ENCODE measurements at places on chromosomes 2 and 18.

GRCh38 chr18:11147371-11147951 is 1.9 kb downstream of the PIEZO2 start:
- no peak for DNase-seq

- DNase-seq: peak; percentile 90
Observed at GRCh38 chr18:63887424-63887823, at the start of gene SERPINB2. Gene SERPINB2, plus strand, starts transcription at chr18:63887705. Its CDS starts 3,740 bp downstream, at chr18:63891445.

- no peak for DNase-seq
Observed at GRCh38 chr18:48363175-48363574, 46.0 kb downstream of the ZBTB7C start.

DNA sequence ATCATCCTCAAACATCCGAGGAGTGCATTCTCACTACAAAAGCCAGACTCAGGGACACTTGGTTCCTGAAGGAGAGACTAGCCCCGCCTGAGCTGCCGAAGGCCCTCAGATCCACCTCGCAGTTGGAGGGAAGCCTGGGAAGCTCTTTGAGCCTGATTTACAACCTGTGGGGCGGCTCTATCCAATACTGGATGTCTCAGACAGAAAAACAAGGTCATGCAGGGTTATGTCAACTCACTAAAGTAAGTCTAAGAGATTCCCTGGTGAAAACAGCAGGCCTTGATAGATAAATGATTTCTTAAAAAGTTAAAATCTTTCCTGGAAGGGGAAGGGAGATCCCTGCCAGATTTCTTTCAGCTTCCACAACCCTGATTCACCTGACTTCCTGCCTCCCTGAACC is 284.3 kb downstream of the CYP26B1 start:
- no peak for DNase-seq

DNA sequence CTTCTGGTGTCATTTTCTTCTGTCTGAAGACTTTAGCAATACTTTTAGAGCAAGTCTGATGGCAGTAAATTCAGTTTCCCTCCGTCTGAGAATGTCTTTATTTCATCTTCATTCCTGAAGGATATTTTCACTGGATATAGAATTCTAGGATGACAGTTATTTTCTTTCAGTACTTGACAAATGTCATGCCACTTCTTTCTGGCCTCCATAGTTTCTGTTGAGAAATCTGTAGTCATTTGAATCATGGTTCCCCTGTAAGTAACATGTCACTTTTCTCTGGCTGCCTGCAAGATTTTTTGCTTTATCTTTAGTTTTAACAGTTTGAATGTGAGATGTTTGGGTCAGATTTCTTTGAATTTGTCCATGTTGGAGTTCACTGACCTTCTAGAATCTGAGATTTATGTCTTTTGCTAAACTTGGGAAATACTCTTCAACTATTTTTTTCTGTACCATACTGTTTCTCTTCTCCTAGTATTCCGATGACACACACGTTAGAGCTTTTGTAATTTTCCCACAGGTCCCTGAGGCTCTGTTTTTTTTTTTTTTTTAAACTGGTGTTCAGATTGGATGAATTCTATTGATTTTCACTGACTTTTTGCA is 30.2 kb downstream of the RMND5A start:
- no peak for DNase-seq

- no peak for DNase-seq
Observed at GRCh38 chr18:31482051-31482450, 15.9 kb upstream of the DSG2 start.

- peak; percentile 43 for DNase-seq
Observed at GRCh38 chr2:96773922-96774321, 13.2 kb downstream of the CNNM4 start.

DNA sequence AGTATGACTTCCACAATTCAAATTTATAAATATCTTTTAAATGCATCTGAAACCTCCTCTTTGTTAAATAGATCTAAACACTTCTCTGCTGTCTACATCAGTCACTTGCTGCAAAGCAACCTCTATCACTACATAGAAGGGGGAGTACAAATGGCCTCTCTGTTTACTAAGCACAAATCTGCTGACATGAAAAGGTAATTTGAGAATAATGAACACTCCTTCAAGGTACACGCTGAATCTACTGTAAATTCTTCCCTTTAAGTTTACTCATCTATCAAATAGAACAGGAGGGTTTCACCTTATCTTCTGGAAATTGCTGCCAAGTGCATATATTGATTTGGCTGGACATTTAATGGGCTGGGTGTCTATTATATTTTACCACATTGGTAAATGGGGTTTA is 879.6 kb downstream of the SUCLG1 start:
- no peak for DNase-seq

DNA sequence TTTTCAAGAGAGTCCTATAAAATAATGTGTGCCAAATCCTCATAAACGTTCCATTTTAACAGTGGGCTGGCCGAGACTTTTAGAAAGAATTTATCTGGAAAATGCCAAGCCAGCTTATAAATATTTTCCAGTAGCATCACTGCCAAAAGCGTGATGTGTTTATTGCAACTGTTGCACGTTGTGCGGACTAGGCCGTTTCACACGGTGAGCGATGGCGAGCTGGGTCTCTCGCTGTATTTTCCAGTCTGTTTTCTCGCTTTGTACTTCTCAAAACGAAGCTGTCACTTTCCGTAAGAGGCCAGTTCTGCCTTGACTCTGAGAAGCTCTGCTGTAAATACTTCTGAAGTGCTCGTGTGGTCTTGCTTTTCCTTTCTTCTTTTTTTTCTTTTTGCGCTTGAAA is 65.0 kb upstream of the ZNF236 start:
- DNase-seq: no peak

- no peak for DNase-seq
Observed at GRCh38 chr2:75503048-75503607, 57.6 kb downstream of the EVA1A start.

DNA sequence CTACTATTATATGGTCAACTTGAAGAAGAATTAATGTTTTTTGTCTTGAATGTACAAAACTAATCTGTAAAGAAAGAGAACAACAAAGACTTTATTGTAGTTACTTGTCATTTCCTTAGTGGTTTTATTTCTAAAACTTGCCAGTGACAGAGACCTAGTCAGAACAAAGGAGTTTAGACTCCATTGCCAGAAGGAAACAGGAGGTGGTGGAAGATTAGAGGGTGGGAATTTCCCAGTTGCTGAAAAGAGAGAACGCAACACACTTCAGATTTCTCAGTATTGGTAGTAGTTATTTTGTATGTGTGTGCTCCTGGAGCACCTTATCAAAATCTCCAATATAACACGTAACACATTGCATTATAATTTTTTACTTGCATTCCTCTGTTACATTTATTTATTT is 81.4 kb downstream of the CDCA7 start:
- DNase-seq: no peak

DNA sequence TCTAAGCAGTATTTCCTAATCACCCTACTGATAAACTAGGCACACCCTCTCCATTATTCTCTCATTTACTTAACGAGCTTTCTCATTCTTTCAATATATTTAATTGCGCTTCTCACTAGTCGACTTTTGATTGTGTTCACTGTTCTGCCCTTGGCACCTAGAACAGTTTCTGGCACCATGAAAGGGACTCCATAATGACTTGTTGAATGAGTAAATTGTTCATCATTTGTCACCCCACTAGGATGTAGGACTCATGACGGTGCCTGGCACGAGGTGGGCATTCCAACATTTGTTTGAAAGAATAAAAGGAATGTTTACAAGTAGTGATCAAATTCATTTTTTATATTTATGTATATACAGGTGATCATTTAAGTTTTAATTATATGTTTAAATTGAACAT is 123.7 kb downstream of the DIS3L2 start:
- no peak for DNase-seq

- no peak for DNase-seq
Observed at GRCh38 chr18:8726963-8727705, 21.8 kb downstream of the MTCL1 start.

DNA sequence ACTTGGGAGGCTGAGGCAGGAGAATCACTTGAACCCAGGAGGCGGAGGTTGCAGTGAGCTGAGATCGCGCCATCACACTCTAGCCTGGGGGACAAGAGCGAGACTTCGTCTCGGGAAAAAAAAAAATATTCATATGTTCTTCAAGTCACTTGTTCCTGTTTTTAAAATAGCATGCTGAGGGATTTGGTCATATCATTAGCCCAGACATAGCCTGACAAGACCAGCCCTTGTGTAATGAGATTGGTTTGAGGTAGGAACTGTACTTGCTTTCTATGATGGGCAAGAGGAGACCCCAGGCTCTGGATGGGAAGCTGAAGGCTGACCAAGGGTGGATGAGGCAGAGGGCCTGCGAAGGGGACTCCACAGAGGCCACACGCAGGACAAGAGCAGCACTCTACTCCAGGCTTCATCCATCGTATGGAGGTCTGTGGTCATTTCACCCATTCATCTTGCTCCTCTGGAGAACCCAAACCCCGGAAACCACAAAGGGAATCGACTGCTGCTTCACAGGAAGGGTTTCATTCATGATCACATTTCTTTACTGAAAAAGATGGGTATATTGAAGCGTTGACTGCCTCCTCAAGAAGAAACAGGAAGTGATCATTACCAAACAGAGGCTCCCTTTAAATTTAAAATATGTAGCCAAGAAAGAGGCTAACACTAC is 87.1 kb upstream of the ZNF397 start:
- DNase-seq: peak; percentile 34
